Anterior cingulate cortex (tissue), 58 donors: ENCODE measurements at places on chromosomes 6 and 20.

DNA sequence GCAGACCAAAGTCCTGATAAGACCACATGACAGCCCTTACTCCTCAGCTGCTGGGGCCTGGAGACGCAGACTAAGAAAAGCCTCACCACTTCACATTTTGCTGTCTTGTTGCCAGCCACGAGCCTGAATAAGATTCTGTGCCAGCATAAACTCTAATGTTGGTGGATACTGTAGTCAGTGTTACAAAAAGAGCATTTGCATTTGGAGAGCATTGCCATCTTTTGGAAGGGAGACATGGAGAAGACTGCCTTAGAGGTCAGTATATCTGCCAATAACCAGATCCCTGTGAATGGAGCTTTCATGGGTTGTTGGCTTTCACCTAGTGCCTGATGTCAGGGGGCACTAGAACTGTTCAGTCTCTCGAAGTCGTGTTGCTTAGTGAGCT, 315.2 kb downstream of the ZFAND3 start:
- no peak for DNase-seq

GRCh38 chr6:90764001-90764400, 177.1 kb upstream of the MAP3K7 start:
- no peak for DNase-seq

- no peak for DNase-seq
Observed at GRCh38 chr20:59648466-59649070, 44.2 kb downstream of the PHACTR3 start.

DNA sequence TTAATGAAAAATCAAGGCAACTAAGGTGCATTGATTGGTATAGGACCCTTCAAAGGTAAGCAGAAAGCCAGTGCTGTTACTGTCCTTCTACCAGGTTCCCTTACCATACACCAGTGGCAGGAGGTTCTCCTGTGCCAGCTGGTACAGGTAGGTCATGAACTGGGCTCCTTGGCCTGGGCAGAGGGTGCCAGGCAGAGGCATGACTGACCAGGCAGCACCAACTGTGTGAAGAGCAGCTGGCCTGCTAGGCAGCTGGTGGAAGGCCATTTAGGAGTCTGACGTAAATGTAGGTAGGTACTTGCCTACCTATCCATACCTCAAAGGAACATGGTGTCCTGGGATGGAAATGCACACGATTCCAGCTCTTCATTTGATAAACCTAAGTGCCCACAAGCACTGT, 23.3 kb downstream of the PCNA start:
- DNase-seq = no peak

- no peak for DNase-seq
Observed at GRCh38 chr6:46329568-46329967, 158.8 kb upstream of the ENPP5 start.

- DNase-seq = no peak
Observed at GRCh38 chr6:156697225-156697830, 79.8 kb upstream of the ARID1B start.

DNA sequence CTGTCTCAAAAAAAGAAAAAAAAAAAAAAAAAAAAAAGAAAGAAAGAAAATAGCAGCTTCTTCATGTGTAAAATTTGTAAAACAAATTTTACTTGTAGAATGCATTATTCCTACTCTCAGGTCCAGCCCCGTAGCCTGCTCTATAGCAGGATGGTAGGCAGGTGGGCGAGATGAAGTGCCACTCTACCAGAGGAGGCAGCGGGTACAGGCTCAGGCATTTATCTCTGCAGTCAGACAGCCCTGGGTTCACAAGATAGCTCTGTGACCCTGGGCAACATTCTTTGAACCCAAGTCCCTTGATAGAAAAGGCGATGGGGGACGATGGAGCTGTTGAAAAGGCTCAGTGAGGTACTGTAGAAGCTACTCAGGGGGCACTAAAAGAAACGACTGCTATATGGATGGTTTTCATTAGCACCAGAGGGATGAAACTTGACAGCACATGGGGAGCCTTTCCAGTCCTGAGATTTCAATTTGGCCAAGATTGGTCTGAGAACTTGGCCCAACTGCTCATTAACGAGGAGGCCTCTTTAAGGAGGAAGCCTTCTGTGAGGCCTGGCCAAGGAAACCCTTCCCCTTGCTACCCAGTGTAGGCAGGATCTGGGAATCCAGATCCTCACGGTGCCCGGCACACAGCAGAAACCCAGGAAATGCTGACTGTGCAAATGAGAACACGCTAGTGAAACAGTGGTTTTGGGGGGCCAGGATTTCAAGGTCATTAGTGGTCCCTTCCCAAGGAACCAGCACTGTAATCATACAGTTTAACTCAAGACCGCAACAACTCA, 63.1 kb downstream of the MYH7B start:
- DNase-seq = no peak

- DNase-seq = no peak
Observed at GRCh38 chr6:13355999-13356785, 27.9 kb upstream of the TBC1D7 start.

GRCh38 chr6:26017632-26017966, 55.0 kb downstream of the TRIM38 start:
- peak; percentile 37 for DNase-seq

GRCh38 chr20:62362991-62363919, 3.9 kb downstream of the LAMA5 start:
- no peak for DNase-seq

GRCh38 chr6:159807150-159807858, 7.2 kb downstream of the PNLDC1 start:
- DNase-seq = no peak

DNA sequence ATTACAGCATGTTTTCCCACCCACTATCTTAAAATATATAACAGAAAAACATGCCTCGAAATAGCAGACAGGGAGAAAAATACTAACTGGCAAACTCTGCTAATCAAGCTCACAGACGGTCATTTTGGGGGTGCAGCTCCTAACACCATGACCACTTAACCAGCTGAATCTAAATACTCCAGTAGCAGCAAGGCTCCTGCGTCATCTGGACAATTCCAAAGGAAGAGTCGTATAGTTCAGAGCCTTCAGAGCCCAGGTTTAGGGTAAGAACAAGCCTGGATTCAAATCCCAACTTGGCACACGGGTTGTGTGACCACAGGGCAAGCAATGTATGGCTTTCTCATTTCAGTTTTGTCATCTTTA, 81.3 kb upstream of the COL21A1 start:
- DNase-seq = no peak

- DNase-seq = no peak
Observed at GRCh38 chr20:33188421-33188820, 20.5 kb downstream of the BPIFA2 start.
